ENCODE measurements at places on chromosomes 4 and X.

- no peak for DNase-seq
Observed at GRCh38 chr4:158446106-158446505, 75.6 kb upstream of the RXFP1 start.

- DNase-seq = no peak
Observed at GRCh38 chrX:12400218-12400617, 261.9 kb downstream of the FRMPD4 start.

- no peak for DNase-seq
Observed at GRCh38 chrX:45434231-45434630, 233.6 kb upstream of the DIPK2B start.

GRCh38 chr4:124937993-124938392, 225.5 kb upstream of the ANKRD50 start:
- DNase-seq = no peak

GRCh38 chr4:102832105-102832504, 4.8 kb upstream of the UBE2D3 start:
- no peak for DNase-seq

- no peak for DNase-seq
Observed at GRCh38 chr4:189302719-189303118, 638.0 kb upstream of the FRG1 start.

- DNase-seq = no peak
Observed at GRCh38 chrX:14228611-14229010, 198.9 kb upstream of the GEMIN8 start.

GRCh38 chr4:23455456-23456158, 434.2 kb downstream of the PPARGC1A start:
- DNase-seq = no peak

GRCh38 chrX:150506020-150506419, 62.4 kb upstream of the MTM1 start:
- DNase-seq = no peak

- peak; percentile 53 for DNase-seq
Observed at GRCh38 chrX:153507484-153508178, 9.8 kb upstream of the ATP2B3 start.

DNA sequence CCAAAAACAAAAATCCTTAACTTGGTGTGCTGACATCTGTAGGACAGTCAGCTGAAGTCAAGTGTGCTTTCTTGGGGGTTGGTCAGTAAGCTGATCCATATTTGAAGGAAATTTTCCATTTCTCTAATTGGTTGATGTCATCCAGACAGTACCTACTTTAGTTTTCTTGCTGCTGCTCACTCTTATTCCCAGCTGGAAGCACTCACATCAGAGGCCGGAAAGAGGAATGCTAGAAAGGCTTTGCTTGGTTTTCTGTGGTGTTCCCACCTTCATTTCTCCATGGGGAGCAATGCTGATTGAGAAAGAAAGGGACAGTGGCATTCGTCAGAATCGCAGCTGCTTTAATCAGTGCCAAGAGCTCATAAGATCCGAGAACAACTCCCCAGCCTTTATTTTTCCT, 227.0 kb downstream of the C4orf33 start:
- no peak for DNase-seq

GRCh38 chr4:142366769-142367181, 479.3 kb downstream of the INPP4B start:
- DNase-seq = no peak

DNA sequence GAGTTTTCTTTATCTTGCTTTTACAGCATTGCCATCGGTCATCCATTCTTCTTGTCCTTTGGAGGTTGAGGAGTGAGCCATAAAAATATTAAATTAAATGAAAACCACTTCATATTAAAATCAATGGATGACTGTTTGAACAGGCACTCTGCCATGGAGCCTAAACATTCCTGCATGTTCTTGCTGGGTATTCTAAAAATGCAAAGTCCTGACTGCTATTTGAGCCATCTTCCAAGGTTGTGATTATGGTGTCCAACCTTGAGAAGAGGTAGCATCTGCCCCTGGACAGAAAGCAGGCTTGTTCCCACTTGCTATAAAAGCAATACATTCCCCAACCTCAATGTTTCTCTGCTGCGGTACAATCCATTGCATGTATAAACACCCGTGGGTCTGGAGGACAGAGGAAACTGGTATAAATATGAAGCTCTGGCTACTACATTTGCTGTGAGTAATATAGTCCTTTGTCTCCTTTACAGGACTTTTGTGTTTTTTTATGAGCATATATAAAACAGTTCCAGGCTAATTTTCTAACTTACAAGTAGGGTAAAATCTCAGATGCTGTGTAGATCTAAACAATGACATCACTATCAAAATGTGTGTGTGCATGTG, 70.9 kb upstream of the FAT4 start:
- no peak for DNase-seq

- no peak for DNase-seq
Observed at GRCh38 chr4:158492391-158492790, 29.3 kb upstream of the RXFP1 start.

GRCh38 chr4:1939664-1940509, 68.7 kb downstream of the NSD2 start:
- DNase-seq = no peak

- DNase-seq = no peak
Observed at GRCh38 chr4:150182794-150183193, 104.5 kb downstream of the DCLK2 start.

- DNase-seq = no peak
Observed at GRCh38 chrX:37809970-37810369, 30.1 kb downstream of the CYBB start.

DNA sequence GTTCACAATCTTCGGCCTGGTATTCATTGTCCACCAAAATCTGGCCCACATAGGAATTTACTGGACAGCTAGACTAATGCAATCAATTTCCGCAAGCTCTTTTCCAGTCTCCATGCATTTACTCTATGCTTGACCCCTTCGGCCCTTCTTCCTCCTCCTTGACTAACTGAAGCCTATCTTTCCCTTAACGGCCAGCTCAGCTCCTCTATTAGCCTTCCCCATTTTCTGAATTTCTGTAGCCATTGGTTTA, 1.2 kb upstream of the PHKA2 start:
- no peak for DNase-seq

DNA sequence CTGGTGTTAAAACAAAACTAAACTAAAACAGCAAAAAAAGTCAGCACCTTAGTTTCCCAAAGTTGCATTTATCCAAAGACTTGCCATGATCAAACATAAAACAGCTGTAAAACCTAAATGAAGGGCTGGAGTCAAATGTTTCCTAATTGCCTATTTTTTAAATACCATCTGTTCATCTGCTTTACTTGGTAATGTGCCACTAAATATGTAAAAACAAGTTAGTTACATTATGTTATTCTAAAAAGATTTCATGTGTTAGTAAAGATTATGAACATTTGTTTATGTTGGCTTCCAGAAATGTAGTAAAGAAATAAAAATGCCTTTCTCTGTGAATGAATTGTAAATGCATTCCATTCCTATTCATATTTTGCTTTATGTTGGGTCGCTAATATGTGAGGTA, 977.8 kb downstream of the FSTL5 start:
- no peak for DNase-seq

GRCh38 chrX:38268011-38268410, 47.3 kb upstream of the SRPX start:
- no peak for DNase-seq
